ENCODE measurements at places on chromosomes 7 and 10. TPM values are rescaled to one million over a fixed set of nuclear protein-coding genes. Genes with fewer than 3 reads are reported as not detected.

Gene CHRM2
- 16.0 TPM for total RNA-seq

GRCh38 chr10:31697271-31698180 is 231.1 kb downstream of the ARHGAP12 start:
- H3K27ac ChIP-seq = peak overlapping the region; percentile 89
- no peaks in the 10 kb centered on the region for H3K27me3 ChIP-seq
- peak overlapping the region; percentile 23 for H3K4me3 ChIP-seq
- H3K36me3 ChIP-seq = no peaks in the 10 kb centered on the region
- peaks cover 46% of the 10 kb centered on the region for H3K4me1 ChIP-seq

Gene HOXA13
- not detected for total RNA-seq

DNA sequence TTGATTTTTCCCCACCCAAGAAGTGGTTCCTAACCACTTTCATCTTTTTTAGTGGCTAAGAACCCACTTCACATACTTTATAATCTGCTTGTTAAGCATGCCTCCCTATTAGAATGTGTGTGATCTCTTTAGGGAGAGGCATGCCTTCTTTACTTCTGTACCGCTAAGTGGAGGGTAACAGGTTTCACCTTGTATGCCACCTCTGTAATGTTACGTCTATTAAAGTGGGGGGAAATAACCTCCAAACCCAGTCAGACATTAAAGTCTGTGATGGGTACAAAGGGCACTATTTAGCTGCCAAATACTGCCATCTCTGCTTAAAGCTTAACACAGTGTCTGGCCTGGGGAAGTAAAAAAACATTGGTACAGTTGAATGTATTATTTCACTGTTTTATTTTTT is 51.9 kb downstream of the EPC1 start:
- peaks cover 46% of the 10 kb centered on the region for H3K4me1 ChIP-seq
- H3K27ac ChIP-seq = no peak overlapping the region
- no peak overlapping the region for H3K4me3 ChIP-seq
- no peaks in the 10 kb centered on the region for H3K27me3 ChIP-seq
- peaks cover 7% of the 10 kb centered on the region for H3K36me3 ChIP-seq

- H3K4me1 ChIP-seq = peaks cover 7% of the 10 kb centered on the region
- no peaks in the 10 kb centered on the region for H3K36me3 ChIP-seq
- H3K27me3 ChIP-seq = no peaks in the 10 kb centered on the region
- no peak for DNase-seq
Observed at GRCh38 chr7:96074871-96075270, 247.0 kb downstream of the SLC25A13 start.

GRCh38 chr10:113336549-113337130 is 216.2 kb upstream of the HABP2 start:
- H3K27me3 ChIP-seq = no peaks in the 10 kb centered on the region
- no peaks in the 10 kb centered on the region for H3K4me1 ChIP-seq
- no peak overlapping the region for H3K4me3 ChIP-seq
- no peak overlapping the region for H3K27ac ChIP-seq

Gene SH2B2
- 3.7 TPM for total RNA-seq
